ENCODE measurements at places on chromosomes 5 and 9.
A peak's percentile ranks its signal among the peaks of the same experiment; 100 is the strongest.

DNA sequence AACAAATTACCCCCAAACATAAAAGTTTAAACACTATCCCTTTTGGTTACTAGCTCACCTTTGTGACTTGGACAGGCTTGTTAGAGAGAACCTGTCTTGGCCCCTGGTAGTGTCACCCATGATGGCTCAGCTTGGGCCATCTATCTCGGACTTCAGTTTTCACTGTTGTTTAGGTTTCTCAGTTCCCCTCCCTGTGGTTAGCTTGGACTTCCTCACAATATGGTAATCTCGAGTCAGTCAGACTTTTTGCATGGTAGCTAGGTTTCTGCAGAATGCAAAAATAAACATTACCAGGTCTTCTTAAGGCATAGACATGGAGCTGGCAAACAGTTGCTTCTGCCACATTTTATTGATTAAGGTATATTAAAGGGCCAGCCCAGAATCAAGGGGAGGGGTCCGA lies 324.3 kb upstream of the RORB start:
- DNase-seq: no peak

DNA sequence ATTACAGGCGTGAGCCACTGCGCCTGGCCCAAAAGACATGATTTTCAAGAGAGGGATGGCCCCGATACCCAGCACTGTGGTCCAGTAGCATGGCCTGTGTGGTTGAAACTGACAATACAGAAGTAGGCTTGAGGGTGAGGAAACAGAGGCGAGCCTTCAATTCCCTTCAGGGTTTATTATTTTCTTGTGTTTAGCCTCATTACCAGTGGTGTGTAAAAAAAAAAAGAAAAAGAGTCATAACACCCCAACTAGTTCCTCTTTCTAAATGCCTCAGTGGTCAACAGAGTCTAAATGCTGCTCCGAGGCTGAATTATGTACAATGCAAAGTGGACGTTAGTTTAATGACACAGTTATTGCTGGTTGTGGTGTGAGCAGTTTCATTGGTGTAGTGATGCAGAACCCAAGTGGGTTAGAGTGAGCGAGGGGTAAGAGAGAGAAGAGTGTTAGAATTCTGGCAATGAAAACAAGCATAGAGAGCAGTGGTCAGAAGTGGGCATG lies 58.8 kb downstream of the SNX30 start:
- DNase-seq: no peak

- DNase-seq: no peak
Measured at GRCh38 chr9:83473488-83473971, 64.7 kb downstream of the FRMD3 start.

- no peak for DNase-seq
Measured at GRCh38 chr9:125659201-125659840, 47.7 kb downstream of the MAPKAP1 start.

DNA sequence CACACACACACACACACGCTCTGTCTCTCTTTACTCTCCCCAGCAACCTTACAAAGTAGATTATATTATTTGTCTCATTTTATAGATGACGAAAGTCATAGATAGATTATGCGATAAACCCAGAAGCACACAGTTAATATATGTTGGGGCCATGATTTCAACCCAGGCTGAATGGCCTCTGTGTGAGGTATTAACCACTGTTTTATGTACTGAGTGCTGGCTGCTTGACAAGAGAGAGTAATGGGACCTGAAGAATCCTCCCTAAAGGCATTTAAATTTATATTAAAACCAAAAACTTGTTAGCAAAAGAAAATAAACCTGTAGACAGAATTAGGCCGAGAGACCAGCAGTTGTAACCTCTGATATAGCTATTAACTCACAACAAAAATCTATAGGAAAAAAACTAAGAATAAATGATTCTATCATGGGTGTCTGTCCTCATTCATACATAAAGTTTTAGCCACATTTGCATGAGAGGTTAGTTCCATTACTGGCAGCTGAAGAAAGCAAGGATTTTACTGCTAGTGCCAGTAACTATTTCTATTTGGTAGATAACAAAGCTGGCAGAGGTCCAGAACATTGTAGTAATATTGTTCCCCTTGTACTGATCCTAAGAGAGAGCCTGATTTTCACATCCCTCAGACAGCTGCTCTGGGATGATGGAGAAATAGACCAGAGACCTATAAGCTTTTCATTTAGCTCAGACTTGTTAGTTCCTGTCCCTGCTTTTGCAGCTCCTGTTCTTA lies 250.9 kb downstream of the ADGRV1 start:
- DNase-seq: no peak

GRCh38 chr9:21927752-21928151 lies 66.4 kb downstream of the CDKN2A start:
- no peak for DNase-seq

- no peak for DNase-seq
Measured at GRCh38 chr9:86034863-86035734, 64.3 kb downstream of the GOLM1 start.

GRCh38 chr5:177396807-177397206 lies 3.7 kb downstream of the PFN3 start:
- DNase-seq: no peak

- no peak for DNase-seq
Measured at GRCh38 chr5:9641806-9642355, 11.7 kb upstream of the TAS2R1 start.

- DNase-seq: no peak
Measured at GRCh38 chr9:113399646-113400200, 1.4 kb downstream of the ALAD start.

DNA sequence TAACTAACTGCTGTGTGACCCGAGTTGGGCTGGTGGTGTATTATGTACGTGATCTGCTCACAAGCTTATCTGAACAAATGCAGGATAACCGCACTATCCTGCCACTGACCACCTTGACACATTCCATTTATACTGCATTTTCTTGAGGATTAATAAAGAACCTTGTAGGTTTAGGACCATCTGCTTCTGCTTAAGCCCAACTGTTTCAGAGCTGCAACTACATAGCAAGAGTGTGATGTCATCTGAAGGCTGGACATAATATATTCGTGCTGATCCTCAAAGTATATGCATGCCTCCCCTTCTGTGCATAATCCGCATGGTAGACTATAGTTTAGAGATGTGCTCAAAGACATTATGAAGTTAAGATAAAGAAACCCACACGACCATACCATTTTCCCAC lies 435.9 kb downstream of the BNC2 start:
- DNase-seq: no peak

DNA sequence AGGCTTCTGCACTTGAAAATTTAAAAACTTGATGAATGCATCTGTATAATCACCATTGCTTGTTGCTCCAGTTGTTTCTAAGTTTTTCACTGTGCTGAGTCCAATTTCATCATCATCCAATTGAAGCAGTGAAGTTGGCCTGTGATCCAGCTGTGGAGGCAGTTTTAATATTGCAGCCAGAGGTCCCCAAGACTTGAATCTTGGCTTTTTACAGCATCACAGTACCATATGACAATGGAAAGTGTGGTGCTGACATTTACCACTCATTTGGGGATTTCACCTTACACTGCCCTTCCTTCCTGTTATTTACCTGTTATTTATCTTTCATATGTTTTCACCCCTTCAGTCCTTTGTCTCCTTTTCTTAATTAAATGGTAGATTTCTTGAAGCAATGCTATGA lies 76.2 kb upstream of the SPIN1 start:
- no peak for DNase-seq

- no peak for DNase-seq
Measured at GRCh38 chr9:74772121-74772520, 115.6 kb downstream of the TRPM6 start.

- no peak for DNase-seq
Measured at GRCh38 chr5:172779691-172780341, 8.8 kb upstream of the DUSP1 start.

- DNase-seq: no peak
Measured at GRCh38 chr5:138636398-138636944, 61.3 kb upstream of the HSPA9 start.

DNA sequence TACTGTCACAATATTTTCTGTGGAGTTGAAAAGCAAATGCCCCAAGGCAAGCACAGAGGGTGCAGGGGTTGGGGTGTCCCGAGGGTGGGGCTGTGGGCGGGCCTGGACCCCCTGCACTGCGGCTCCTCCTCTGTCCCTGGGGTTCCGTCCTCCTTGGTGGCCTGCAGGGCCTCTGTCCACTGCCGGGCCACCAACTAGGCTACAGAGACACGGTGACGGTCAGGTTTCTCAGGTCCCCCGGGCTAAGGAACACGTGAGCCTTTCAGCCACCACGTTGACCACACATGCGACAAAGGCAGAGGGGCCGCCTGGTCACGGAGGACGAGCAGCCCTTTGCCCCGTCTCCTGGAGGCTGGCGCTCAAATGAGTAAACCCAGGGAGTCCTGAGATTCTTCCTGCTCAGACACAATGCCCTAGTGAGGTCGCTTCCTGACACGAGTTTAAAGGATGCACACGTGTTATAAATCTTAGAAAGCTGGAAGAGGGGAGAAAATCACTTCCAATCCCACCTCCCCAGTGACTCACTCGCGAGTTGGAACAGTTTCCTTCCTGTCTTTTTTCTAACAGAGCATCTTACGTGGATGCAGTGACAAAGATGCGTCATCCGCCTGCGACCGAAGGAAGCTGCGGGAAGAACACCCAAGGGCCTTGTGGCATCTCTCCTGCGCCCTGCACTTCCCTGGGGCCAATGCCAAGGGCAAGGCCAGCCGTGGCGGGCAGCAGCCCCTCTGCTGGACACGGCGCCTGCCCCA lies 24.8 kb upstream of the OBP2B start:
- DNase-seq: no peak

- no peak for DNase-seq
Measured at GRCh38 chr9:121944711-121945191, 148.4 kb downstream of the TTLL11 start.

DNA sequence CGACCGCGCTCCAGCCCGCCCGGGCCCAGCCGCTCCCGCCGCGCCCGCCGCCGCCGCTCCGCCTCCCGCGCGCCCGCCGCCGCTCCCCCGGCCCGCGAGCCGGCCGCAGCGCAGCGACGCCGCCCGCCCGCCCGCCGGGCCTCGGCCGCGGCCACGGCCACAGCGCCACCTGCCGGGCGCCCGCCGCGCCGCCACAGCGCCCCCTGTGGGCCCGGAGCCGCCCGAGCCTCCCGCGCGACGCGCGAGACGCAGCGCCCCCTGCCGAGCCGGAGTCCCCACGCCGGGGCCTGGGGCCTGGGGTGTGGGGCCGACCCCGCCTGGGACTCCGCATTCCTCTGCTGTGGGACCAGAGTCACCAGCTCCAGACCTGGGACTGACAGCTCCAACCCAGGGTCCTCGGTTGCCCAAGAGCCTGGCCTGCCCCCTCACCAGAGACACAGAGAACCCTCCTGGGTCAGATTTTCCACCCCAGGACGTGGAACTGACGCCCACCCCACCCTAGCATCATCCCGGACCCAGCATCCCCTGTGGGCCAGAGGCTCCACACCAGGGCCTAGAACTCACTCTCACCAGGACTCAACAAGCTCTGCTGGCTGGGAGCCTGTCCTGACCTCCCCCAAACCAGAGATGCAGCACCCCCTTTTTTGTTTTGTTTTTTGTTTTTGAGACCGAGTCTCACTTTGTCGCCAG lies at the start of gene RAPGEF1:
RAPGEF1 (minus strand) TSS at position 118 of the 690 bp plus-strand sequence. CDS start 246 bp downstream, outside the sequence.
- peak; percentile 97 for DNase-seq

All from activated B cell treated with CpG ODN at 0.5 μM for 24 hours (primary cell).